Vagina (tissue), 2 donors: ENCODE measurements at places on chromosomes 16 and 17. TPM values are rescaled to one million over a fixed set of nuclear protein-coding genes. Genes with fewer than 3 reads are reported as not detected.

GRCh38 chr16:7330709-7331108, 1.9 kb upstream of the RBFOX1 start:
- no peak for DNase-seq

GRCh38 chr16:67384778-67385510, 8.4 kb downstream of the TPPP3 start:
- DNase-seq, result no peak

DNA sequence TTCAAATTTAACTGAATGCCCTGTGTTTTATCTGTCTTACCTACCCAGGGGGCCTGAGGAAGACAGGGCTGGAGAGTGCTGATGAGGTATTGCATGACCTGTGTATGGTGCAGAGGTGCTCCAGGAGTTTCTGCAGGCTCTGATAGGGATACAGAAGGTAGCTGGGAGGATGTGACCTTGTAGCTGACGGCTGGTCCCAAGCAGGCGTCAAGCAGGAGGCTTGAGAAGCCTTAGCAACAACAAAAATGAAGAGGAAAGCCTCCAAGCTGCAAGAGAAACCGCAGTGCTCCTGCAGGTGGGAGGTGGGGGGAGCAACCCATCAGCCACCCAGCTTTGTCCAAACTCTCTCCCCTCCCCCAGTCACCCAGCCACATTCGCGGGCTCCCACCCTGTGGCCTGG, 40.4 kb downstream of the LAT start:
- DNase-seq, result no peak

Gene CSHL1
- not detected for total RNA-seq

Gene IKZF3
- 5.9 TPM for total RNA-seq

Gene SYNGR3
- 8.3 TPM for total RNA-seq
